CD8-positive, alpha-beta memory T cell (primary cell): ENCODE measurements at places on chromosomes 4 and X.

DNA sequence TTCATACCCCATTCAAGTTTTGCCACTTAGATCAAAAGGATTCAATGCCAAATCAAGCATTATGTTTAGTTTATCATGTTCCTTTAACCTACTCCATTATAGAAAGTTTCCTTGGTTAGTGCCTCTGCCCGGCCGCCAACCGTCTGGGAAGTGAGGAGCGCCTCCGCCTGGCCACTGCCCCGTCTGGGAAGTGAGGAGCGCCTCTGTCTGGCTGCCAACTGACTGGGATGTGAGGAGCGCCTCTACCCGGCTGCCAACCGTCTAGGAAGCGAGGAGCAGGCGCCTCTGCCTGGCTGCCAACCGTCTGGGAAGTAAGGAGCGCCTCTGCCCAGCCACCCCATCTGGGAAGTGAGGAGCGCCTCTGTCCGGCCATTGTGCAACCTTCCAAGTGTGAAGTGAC lies 36.3 kb upstream of the PDGFRA start:
- DNase-seq: no peak

GRCh38 chr4:121712783-121713182 lies 16.0 kb upstream of the ANXA5 start:
- no peak for DNase-seq

DNA sequence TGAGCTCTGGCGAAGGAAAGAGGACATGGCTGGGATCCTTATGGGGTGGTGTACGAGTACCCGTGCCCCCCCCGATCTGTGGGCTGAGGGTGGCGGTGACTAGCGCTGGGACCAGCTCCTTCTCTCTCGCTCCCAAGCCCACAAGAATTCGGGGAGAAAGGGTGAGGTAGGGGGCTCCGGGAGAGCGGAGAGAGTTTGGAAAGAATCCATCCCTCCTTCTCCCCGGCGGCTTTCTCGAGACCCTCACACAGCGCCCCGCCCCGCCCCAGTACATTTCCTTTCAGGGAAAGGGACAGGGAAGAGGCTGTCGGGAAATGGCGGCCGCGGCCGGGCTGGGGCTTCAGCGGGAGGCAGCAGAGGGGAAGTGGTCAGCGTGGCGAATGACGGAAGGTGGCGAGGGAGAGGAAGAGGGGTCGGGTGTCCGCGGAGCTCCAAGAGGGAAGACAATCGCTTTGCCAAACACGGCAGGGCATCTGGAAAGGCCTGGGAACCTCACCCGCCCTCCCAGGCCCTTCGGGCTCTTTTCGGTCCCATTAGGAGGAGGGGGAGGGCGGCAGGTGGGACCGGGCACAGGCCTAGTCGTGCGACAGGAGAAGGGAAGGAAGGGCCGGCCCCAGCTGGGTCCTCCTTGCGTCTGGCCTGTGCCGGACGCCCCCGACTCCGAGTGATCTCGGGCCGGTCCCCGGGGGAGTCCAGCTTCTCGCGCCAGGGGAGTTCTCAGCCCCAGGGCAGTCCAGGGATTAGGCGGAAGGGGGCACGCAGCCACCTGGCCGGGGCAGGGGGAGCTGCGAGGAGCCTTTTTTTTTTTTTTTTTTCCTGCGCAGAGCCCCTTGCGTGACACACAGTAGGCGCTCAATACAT lies 10.2 kb downstream of the HNRNPH2 start:
- peak; percentile 20 for DNase-seq

DNA sequence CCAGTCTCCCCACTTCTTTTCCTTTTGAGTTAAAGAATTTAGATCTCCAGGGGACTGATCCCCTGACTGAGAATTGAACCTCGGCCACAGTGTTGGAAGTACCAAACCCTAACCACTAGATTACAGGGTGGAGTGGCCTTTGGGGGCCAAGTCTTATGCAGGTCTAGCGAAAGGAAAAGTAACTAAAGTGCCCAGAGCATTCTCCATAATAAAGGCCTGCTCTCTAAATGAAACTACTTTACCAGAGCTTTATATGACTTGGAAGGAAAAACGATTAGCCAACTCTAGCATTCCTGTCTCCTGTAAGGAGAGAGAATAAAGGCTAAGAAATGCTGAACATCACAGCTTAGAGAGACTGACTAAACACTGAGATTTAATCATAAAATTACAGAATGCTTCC lies 788.0 kb downstream of the C4orf33 start:
- no peak for DNase-seq

- DNase-seq: no peak
Observed at GRCh38 chrX:112738347-112739033, 58.8 kb upstream of the LHFPL1 start.

DNA sequence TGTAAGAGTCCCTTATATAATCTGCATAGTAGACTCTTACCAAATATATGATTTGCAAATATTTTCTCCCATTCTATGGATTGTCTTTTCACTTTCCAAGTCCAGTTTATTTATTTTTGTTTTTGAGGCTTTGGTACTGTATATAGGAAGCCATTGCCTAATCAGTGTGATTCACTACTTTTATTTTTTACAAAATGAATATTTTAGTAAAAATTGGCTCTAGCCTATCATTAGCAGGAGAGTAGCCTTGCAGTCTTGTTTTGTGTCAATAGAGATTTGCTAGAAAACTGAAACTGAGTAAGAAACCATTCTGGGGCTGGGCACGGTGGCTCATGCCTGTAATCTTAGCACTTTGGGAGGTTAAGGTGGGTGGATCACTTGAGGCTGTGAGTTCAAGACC lies 199.9 kb upstream of the MAB21L2 start:
- no peak for DNase-seq

DNA sequence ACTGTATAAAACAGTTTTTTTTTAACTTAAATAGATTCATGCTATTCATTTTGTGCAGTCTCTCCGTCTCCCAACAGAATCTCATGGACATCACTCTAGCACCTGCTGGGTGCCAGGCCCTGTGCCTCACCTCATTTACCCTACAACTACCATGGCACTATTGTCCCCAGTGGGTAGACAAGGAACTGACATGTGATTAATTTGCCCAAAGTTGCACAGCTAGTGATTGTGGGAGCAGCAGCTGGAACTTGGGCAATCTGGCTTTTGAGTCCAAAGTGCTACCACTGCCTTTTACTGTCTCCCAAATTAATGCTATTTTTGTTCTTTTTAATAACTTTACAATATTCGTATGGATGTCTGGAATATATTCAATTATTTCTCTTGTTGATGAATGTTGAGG lies 11.2 kb upstream of the PGRMC2 start:
- no peak for DNase-seq
